ENCODE measurements at places on chromosomes 7 and 10.

DNA sequence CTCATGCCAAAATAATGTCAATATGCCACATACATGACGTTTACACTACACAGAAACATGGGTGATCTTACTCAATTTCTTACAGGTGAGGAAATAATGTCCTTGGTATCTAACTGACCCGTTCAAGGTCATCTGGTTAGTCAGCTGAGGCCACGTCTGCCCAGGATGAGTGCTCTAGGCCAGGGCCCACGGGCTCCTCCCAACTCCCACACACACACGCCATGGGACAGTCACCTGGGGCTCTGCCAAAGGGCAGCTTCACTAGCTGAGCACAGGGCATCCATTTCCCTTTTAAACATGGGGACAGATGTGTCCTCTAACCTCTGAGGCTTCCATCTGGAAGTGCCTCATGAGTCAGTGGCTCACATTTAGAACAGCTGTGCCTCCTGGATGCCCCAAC lies 123.9 kb downstream of the TNS3 start:
- peak; percentile 82 for DNase-seq

DNA sequence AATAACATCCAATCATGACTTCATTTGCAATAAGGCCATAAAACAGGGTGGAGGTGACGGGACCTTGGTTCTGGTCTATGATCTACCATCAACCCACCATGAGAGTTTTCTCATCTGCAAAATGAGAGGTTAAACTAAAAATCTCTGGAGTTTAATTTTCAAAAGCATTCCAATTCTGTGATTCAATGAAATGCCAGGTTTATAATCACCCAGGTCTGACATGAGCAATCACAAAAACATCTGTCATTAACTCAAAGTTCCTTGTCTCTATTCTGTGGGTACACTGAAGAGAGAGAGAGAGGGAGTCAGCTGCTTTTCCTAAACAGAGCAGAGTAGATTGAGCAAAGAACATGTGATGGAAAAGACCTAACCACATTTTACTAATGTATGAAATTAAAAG lies 75.4 kb downstream of the NUDCD3 start:
- peak; percentile 9 for DNase-seq

GRCh38 chr10:132641966-132642731 lies 104.6 kb downstream of the INPP5A start:
- DNase-seq: no peak

DNA sequence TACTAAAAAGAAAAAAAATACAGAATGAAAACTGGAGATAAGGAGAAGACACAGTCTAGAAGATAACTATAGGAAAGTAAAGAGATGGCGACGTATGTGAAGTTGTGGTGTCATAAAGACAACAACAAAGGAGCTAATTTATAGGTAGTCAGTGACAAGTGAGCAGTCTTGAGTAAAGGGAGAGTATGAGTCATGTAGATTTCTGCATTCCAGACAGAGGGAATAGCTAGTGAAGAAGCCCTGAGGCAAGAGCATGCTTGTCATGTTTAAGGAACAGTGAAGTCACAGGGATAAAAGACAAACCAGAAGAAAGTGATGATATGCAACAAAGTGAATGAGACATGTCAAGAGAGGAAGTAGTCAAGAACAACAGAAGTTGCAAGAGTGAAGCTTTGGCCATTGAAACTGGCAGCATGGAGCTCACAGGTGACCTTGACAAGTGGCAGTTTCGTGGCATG lies 2.3 kb upstream of the MIOS start:
- peak; percentile 87 for DNase-seq

- DNase-seq: no peak
Measured at GRCh38 chr10:3400348-3400747, 227.8 kb upstream of the PITRM1 start.

GRCh38 chr10:100873827-100874326 lies 38.9 kb upstream of the SLF2 start:
- DNase-seq: no peak

DNA sequence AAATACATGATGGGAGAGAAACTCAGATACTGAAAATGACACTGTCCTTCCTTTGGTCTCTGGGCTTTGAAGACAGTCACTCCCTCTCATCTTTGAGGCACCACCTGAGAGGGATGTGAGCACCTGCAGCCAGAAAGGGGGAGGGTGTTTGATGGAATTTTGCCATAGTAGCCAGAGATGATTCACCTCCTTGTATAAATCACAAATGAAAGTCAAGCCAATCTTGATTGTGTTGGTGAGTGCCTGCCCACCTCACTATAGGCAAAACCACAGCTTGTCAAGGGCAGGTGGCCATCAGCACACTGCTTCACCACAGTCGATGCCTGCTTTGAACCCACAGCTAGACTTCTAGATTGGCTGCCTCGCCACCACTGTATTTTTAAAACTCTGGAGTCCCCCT lies 48.2 kb downstream of the PON1 start:
- no peak for DNase-seq

- DNase-seq: no peak
Measured at GRCh38 chr7:154259396-154259795, 207.2 kb downstream of the DPP6 start.

GRCh38 chr10:29856295-29856694 lies 203.1 kb downstream of the JCAD start:
- DNase-seq: no peak
